Right atrium auricular region (tissue), 2 donors: ENCODE measurements at places on chromosomes 2 and 18. TPM values are rescaled to one million over a fixed set of nuclear protein-coding genes. Genes with fewer than 3 reads are reported as not detected.

RGPD3 gene
- total RNA-seq, result 0.48 TPM

GRCh38 chr2:74816540-74817303 lies 17.2 kb upstream of the HK2 start:
- no peak for DNase-seq

CD8A gene
- 0.39 TPM for total RNA-seq

LGALSL gene
- 15.4 TPM for total RNA-seq

CROCC2 gene
- total RNA-seq, result not detected

- no peak for DNase-seq
Measured at GRCh38 chr18:57209713-57210106, 62.8 kb downstream of the BOD1L2 start.

CCDC150 gene
- total RNA-seq, result 0.56 TPM

- DNase-seq, result no peak
Measured at GRCh38 chr2:194714541-194714940, 942.5 kb upstream of the SLC39A10 start.

SETBP1 gene
- total RNA-seq, result 13.4 TPM

GRCh38 chr2:12855508-12855907 lies 138.8 kb downstream of the TRIB2 start:
- DNase-seq, result no peak

GRCh38 chr2:138516030-138516704 lies 14.6 kb downstream of the SPOPL start:
- no peak for DNase-seq
